ENCODE measurements at places on chromosomes 2 and 18. TPM values are rescaled to one million over a fixed set of nuclear protein-coding genes. Genes with fewer than 3 reads are reported as not detected.

- DNase-seq, result no peak
These were observed 51.1 kb downstream of the COLEC12 start for GRCh38 chr18:449374-449773.

DNA sequence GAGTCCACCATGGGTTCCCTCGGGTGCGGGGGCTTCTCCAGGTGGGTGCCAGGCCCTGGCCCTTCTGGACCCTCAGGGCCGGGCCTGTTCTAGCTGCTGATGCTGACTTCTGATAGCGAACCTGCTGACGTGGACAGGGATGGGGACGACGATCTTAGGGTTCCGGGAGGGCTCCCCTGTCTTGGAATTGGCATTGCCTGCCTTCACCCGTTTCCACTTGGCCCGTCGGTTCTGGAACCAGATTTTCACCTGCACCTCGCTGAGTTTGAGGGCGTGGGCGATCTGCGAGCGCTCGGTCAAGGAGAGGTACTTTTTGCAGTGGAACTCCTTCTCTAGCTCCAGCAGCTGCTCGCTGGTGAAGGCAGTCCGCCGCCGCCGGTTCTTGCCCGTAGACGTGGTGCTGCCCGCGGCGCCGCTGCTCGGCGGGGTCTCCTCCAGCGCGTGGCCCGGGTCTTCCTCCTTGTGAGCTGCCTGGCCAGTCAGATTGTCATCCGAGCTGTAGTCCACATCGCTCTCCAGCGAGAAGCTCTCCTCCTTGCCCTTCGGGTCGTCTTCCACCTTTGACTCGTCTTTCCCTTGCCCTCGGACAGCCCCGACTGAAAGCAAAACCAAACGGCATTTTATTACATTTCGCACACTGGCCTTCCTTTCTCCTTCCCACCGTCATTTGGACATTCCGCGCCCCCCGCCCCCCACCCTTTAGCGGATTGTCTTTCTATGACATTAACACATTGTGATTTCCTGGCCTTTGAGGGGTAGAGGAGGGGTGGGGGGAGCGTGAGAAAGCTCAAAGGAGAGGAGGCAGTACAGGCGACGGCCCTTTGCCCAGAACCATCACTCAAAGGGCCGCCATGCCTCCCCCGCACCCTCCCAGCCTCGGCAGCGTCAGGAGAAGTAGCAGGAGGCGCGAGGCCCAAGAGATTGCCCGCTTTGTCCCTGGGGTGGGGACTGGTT, 2.1 kb downstream of the GBX2 start:
- DNase-seq, result no peak

DNA sequence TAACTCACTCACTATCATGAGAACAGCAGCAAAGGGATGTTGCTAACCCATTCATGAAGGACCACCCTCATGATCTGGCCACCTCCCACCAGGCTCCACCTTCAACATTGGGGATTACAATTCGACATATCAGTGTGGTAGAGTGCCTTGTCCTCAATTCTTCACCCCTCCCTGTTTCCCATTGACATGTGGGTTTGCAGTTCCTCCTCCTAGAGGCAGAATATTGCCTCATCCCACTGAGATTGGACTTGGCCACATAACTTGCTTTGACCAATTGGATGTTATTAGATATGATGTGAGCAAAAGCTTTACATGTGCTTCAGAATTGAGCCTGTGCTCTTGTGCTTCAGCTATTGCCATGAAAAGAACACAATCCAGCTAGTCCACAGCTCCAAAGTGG, 217.0 kb upstream of the CXCR4 start:
- no peak for DNase-seq

DNA sequence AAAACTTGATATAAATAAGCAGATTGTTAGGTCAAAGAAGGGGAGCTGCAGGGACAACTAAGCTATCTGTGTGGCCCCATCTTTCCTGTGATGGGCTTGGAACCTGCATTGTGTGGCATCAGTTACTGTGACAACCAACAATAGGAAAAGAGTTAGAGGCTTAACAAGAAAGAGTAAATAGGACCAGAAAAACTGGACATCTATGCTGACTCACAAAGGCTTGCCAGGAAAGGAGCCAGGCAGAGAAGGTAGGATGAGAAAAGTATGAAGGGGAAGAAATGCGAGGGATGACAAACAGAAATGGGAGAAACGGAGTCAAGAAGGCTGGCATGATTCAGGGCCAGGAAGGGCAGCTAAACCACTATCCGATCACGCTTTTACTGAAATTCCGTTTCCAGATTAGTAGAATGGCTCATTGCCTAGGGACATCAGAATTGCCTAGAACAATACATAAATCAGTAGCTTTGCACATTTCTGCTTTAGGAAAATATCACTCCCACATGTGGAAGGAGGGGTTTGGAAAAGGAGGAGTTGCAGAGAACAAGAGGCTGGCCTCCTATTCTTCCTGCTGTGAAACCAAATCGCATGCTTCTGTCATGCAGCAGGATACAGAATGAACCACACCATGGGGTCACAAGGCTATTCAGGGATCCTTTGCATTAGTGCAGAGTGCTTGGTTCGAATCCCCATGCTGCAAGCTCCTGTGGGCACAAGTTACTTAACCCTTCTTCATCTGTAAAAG, 7.3 kb downstream of the PLA2R1 start:
- no peak for DNase-seq

GRCh38 chr2:33619028-33619427, 19.9 kb upstream of the FAM98A start:
- no peak for DNase-seq

VWA3B gene
- 0.11 TPM for polyA plus RNA-seq

CRACDL gene
- polyA plus RNA-seq, result 7.4 TPM

OXER1 gene
- polyA plus RNA-seq, result 0.22 TPM

C2orf74 gene
- polyA plus RNA-seq, result 16.6 TPM

GRCh38 chr2:135839713-135840112, 2.7 kb upstream of the LCT start:
- DNase-seq, result no peak

Data from heart left ventricle (tissue), 16 donors.